ENCODE measurements at places on chromosomes 2 and 18.

DNA sequence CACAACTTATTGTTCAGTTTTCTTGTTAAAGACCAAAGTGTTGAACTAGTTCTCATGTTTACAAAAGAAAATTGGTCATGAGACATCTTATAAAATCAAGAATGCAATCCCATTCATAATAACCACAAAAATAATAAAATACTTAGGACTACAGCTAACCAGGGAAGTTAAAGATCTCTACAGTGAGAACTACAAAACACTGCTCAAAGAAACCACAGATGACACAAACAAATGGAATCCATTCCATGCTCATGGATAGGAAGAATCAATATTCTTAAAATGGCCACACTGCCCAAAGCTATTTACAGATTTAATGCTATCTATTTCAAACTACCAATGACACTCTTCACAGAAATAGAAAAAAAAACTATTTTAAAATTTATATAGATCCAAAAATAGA, 1354.8 kb upstream of the CDH2 start:
- no peak for DNase-seq

GRCh38 chr2:34533585-34534183, 934.6 kb upstream of the FAM98A start:
- no peak for DNase-seq

DNA sequence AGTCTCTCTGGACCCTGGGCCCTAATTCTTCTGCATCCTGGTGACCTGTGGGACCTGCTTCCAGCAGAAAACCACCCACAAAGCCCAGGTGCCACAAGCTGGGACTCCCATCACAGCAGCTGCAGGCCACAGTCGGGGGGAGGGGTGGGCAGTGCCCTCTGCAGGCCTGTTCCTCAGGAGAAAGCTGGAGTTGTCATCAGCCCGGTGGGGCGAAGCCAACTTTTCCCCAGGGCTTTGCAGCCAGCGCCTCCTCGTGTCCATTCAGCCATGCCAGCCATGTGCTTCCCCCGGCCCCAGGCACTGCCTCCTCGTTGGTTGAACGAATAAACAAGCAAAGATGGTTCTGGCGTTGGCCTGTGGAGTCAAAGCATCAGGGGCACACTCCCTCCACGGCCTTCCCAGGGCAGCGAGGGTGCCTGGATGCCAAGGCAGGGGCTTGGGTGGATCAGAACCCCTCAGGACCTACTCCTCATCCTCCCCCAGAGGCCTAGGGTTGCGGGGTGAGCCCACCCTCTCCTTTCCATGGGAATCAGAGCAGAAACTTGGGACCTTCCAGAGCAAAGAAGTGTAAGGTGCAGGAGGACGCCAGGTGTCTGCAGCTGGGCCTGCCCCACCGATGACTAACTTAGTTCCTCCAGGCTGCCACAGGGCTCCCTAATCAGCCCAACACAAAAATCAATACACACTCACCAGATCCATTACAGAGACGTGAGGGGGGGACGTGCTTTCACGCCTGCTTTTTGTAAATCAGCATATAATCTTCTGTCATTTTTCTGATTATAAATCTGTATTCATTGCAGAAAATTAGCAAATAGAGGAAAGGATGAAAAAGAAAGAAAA, 75.7 kb upstream of the RAB6C start:
- no peak for DNase-seq

- DNase-seq, result no peak
Measured at GRCh38 chr2:102070058-102070642, 72.4 kb upstream of the IL1R1 start.

GRCh38 chr18:48236822-48237221, 172.4 kb downstream of the ZBTB7C start:
- DNase-seq, result no peak
